ENCODE measurements at places on chromosomes 2 and 18.

GRCh38 chr2:9665898-9666297, 35.1 kb upstream of the YWHAQ start:
- peak; percentile 91 for DNase-seq

DNA sequence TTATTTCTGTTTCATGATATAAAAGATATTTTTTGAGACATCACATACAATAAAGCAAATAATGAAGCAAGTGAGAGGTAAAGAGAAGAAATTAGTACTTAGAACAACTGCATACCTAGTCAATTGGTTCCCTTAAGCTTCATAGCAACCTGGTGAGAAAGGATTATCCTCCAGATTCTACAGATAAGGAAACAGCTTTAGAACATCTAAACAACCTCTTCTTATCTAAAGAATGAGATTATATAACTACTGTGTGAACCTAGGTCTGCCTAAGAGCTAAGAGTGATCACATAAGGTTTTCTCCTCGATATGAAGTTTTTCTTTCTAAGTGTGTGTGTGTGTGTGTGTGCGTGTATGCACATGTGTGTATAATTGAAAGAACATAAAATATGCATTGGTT, 265.1 kb downstream of the NOL4 start:
- no peak for DNase-seq

GRCh38 chr18:9217743-9218451, 81.3 kb downstream of the ANKRD12 start:
- no peak for DNase-seq

GRCh38 chr2:226334981-226335720, 464.5 kb downstream of the IRS1 start:
- peak; percentile 5 for DNase-seq

GRCh38 chr2:217273162-217273561, 413.3 kb upstream of the TNP1 start:
- no peak for DNase-seq

GRCh38 chr2:230323385-230324106, 3.4 kb upstream of the SP140L start:
- no peak for DNase-seq

DNA sequence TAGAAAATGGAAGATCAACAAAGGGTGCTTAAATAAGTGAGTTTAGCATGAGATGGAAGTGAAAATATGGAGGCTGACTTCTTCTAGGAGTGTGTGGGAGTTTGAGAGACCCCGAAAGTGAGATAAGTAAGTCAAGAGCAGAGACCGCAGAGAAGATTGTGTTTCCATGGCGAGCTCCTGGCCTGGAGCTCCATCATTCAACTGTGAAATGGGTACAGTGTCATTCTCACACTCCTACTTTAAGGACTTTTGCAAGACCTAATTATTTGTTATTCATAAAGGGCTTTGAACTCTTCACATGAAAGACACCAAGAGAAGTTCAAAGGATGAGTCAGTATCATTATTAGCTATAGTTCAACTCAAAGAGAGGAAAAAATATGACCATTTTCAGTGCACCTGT, 134.2 kb upstream of the PIK3C3 start:
- DNase-seq = no peak

GRCh38 chr18:3248658-3249359, 1.2 kb downstream of the MYL12A start:
- peak; percentile 68 for DNase-seq

DNA sequence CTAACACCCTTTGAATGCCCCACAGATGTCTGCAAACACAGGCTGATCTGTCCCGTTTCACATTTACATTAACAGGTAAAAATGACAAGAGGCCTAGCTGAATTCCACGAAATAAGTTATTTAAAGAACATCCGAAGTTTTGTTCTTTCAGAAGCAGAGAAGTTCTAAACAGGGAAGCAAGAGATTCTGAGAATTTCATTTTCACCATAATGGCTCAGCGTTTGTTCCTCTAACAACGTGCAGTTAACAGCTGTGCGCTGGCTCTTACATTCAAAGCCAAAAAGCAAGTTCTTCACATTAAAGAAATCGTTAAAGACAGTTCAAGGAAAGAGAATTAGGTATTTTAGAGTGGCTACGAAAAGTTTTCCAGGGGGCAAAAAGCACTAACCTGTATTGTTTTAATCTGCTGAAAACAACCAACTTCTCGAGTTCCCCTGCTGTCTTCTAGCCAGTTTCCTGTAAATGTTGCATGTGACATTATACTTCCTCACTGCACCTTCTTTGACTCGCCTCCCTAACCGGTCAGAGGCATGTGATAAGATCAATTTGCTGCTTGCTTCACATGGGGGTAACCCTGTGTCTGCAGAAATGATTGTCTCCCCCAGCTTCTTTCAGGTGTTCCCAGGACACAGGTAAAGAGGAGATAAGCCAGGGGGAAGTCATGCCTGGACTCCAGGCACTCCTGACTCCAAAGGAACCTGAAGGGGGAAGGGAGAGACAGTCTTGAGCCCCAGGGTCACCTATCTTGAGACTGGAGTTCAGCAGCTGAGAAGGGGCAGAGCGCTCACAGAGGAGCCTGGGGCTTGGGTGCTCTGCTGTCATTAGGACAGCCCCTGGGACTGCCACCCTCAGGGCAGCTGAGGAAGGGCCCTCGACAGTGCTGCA, 36.8 kb upstream of the WIPF1 start:
- no peak for DNase-seq

DNA sequence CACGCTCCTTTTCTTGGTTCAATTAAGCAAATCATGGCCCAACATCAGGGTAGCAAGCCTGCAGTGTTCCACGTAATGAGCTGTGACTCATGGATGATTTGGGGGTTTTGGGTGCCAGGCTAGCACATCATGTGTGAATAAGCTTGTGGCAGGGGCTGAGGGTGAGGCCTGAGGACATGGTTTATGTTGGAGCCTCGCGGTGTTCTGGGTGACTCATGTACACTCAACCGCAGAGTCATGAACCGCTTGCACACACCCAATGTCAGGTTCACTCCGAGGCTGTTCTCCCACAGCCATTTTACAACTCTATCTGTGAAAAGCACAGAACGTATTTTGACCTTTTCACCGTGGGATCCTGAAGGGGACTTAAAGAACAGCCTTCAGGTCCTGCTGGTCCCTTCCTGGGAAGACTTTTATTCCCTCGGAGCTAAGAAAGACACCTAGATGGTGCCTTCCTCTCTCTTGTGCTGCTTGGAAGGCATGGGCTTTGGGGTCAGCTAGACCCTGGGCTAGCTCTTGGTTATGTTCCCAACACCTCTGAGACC, 139.9 kb upstream of the ZEB2 start:
- peak; percentile 99 for DNase-seq

DNA sequence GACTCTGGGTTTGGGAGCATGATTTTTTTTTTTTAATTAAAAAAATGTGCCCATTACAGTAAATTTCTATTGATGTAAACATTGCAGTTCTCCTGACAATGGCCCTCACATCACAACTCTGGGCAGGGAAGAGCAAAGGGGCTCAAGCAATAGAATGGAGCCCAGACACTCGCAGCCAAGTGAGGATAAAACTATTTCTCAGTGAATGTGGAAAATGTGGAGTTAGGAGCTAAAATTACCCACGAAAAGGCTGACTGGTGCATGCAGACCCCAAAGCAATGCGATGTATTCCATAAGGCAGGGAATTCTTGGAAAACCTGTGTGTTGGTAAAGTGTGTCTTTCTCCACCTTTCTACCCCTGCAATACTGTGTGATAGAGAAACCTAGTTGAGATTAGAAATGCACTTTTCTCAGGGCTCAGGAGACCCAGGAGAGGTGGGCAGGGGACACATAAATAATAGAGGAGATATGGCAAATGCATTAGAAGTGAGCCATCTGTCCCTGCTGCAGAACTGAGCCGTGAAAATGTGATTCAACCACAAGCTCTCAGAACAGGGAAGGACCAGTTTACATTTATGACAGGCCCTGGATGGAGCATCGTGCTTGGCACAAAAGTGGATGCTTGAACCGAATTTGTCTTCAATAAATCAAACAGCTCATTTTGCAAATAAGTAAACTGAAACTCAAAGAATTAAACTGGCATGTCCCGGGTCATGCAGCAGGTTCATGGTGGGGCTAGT, 100.1 kb downstream of the MYCN start:
- no peak for DNase-seq

GRCh38 chr18:29188760-29189159, 1011.8 kb upstream of the CDH2 start:
- DNase-seq = peak; percentile 40

GRCh38 chr2:224039770-224040440, 819 bp upstream of the SERPINE2 start:
- DNase-seq = no peak

DNA sequence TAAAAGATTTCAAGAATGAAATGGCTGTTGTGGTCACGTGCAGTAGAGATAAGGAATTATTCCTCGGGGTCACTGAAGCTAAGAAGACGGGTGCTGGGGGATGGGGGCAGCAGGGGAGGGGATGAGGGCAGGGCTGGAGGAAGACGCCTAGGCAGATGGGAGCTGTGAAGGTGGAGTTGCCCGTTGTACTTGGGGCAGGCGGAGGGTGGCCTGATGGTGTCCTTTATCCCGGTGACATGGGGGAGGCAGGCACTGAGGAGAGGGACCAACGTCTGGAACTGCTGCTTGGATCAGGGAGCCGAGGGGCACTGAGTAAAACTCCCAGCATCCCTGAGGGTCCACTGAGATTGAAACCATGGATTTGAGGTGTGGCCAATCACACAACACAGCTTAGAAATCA, 64.9 kb downstream of the ZCCHC2 start:
- no peak for DNase-seq

DNA sequence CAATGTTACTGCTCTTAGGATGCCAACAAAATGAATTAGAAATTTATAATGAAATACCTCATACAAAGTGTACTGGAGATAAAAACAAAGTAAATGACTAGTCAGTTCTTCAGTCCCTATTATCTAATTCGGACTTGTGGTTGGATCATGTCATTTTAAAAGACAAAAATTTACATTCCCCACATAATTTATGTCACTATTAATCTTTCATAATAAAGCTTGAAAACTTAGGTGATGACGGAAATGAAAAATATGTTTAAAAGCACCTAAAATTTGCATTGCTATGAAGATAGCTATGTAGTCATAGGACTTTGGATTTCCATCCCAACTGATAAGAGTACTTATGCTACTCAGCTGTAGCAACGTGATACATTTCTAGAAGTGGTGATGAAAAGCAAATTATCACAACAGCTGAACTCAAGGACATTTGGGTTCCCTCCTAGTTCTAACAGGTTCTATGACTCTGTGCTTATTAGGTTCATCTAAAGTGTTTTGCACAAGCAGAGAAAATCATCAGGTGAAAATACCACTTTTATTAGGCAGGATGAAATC, 58.4 kb downstream of the LRPPRC start:
- DNase-seq = no peak

DNA sequence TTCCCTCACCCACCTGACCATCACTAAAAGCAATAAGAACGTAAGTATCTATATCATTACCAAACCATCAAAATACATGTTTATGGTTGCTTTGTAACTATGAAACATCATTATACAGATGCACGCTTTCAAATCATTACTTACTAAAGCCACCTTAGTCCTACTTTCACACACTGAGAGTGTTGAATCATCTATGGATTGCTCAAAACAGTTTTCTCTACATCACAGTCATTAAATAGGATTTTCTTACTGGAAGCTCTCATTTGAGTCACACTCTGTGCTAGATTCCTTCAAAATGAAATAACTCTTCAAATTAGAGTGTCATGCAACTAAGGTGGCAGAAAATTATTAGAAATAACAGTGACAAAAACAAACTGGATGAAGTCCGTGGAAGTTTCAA, 878.4 kb downstream of the CPS1 start:
- DNase-seq = no peak

DNA sequence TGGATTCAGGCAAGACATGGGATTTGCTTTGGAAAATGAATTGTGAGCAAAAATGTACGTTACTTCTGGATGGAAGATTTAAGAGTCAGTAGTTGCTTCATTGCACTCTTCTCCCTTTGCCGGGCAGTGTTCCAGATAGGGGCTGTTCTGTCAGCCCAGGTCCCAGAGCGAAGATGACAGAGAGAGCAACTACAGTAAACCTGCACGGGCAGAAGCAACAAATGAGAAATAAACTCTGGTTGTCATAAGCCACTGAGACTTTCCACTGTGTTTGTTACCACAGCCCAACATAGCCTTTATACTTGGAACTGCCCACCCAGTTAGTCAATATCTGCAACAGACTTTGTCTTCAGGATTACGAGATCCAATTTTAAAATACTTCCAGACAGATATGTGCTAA, 83.3 kb downstream of the CACNB4 start:
- DNase-seq = no peak

DNA sequence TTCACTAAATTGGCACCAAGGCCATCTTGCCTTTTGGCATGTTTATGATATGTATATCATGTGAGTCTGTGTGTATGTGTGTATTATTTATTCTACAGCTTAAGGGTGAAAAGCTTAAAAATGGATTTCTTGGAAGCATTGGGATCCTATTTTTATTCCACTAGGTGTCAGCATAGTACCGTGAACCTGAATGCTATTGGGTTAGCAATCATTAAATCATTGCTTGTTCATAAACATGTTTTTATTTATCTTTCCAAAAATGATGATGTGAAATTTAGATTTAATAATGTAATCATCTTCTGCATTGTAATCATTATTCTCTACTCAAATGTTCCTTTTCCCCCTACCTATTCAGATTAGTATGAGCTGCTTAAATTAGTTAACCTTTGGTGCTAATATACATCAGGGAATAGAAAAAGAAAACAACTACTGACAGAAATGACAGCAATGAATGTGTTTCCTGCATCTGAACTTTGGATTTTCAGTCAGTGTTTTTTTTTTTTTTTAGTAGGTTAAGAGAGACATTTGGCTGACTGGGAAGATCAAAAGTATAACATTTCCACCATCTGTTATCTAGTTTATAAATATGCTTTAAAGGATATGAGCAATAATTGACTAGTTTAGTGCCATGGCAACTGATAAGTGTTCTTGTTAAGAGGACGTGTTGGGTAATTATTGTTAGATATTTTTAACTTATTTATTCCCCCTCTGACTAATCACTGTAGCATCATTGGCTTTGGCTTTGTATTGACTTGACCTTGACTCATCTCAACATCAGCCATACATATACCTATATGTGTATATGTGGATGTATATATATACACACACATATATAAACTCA, 14.1 kb upstream of the ZSWIM2 start:
- peak; percentile 20 for DNase-seq

- DNase-seq = no peak
These were observed 251.4 kb upstream of the ZEB2 start for GRCh38 chr2:144771348-144771747.

DNA sequence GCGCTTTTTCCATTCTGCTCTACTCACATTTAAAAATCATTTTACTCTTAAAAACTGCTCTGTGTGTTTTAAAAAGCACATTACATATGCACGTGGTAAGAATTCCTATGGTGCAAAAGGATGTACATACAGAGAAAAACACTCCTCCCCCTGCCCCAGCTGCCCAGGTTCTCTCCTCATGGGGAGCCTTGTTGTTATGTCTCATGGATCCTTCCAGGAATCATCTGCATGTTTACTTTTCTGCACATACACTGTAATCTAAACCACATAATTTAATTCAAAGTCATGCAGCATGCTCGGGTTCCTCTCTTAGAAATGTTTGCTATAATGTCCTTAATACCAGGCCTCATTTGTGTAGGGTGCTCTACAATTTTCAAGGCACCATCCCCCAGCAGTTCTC, 243.3 kb downstream of the LOXHD1 start:
- DNase-seq = no peak
